ENCODE measurements at places on chromosomes 5 and 9.

- DNase-seq: no peak
These were observed 30.2 kb upstream of the CCNG1 start for GRCh38 chr5:163407034-163407655.

DNA sequence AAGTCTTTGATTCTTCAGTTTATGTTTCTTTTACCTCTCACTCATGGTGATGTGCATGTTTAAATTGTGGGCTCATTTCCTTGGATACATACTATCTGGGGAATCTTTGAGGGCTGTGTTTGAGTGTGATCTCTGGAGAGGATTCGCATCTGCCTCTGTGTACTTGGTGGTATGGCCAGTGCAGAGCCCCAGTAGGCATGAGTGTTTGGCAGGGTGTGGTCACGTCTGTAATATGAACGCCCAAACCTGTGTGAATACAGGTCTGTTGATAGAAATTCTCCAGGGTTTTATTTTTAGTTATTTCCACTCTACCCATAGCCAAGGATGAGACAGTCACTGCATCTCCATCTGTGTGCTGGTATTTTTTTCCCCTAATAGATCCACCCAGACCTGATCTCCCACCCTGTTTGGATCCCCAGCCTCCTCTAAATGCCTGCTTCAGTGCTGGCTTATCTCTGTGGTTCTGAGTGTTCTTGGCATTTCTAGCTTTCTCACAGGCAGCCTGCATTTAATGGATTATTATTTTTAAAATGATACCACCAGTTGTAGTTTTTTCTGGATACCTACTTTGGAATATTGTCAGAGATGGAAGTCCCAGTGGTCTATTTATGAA is 37.5 kb downstream of the TJP2 start:
- DNase-seq: no peak

DNA sequence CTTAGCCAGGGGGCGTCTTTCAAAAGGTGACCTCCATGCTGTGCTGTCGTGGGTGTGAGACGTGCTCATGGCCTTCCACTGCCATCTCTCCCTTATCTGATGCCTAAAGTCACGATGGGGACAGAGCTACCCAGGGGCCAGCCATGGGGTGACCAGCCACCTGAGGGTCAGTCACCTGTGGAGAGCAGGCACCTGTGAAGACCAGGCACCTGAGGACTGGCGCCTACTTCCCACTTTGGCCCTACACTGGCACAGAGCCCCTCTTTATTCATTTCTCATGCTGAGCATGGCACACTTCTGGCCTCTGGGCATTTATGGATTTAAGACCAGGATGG is 6.4 kb upstream of the EXOC3 start:
- no peak for DNase-seq

DNA sequence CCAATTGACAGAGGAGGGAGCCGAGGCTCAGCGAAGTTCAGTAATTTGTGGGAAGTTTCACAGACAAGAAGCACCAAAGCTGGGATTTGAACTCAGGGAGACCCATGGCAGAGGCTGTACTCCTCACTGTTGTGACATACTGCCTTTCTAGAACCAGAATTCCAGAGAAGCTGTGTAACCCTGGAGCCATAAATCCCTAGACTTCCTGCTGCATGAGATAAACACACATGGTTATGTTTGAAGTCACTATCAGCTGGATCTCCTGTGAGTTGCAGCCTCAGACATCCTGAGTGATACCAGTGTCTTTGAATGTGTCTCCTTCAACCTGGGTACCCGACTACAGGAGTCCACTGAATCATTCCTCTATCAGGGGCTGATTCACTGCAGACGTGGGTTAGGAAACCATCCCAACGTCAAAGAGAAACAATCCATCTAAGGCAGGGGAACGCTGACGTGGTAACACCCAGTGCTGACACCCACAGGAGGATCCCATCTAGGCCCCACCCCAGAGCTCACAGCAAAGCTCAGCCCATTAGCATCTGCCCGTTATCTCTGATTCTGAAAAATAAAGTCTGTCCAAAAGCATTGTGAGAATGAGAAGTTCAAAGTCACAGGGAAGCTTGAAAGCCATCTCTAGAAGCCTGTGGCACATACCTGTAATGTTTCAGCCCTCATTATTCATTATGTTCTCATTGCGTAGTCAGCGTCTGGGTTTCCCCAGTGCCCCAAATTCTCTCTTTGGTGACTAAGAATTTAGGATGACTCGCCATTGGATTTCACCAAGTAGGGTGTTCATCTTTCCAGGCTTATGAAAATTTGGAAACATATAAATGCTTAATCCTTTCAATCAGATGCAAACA is 36.3 kb upstream of the BASP1 start:
- peak; percentile 22 for DNase-seq

GRCh38 chr9:105693435-105694189 is 729 bp upstream of the TMEM38B start:
- DNase-seq: no peak

GRCh38 chr9:2936221-2936620 is 92.3 kb upstream of the PUM3 start:
- no peak for DNase-seq

DNA sequence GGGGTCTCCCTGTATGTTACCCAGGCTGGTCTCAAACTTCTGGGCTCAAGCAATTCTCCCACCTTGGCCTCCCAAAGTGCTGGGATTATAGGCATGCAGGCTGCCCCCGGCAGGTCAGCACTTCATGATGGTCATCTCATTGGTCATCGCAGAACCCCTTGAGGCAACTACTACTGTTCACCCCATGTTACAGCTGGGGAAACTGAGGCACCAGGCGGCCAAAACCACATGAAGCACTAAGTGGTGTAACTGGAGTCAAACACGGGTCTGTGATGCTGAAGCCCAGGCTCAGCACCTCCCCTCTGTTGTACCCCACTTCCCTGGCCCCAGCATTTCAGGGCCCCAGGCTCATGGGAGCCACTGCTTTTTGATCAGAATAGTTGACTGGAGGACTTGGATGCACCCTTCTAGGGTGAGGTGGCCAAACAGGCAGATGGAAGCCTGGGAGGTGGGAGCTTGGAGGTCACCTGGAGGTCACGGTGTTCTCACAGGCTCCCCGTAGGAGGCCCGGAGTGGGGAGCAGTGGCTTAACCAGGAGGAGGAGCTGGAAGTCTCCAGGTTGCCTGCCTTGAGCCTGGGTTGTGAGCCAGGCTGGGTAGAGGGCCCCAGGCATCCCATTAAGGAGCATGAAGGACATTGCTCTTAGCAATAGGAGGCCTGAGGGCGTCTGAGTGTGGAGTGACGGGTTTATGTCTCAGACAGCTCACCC is 57.3 kb upstream of the RPL26L1 start:
- DNase-seq: no peak

GRCh38 chr9:93896093-93896492 is 59.1 kb downstream of the BARX1 start:
- DNase-seq: no peak

DNA sequence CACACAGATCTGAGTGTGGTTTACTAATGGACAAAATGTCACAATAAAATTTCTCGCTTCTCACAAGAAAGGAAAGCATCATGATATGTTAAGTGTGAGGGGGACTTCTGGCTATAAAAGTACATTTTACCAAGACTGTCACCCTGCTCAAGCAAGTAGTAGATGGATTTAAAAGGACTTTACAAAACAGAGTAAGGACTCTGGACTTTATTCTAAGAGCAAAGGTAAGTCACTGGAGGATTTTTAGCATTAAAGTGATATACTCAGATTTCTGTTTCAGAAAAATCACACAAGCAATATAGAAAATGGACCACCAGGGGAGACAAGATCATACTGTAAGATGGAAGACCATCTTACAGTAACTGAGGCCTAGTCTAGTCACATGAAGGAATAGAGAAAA is 19.7 kb downstream of the FANCC start:
- DNase-seq: no peak

GRCh38 chr5:152701305-152701949 is 296.3 kb upstream of the NMUR2 start:
- no peak for DNase-seq

DNA sequence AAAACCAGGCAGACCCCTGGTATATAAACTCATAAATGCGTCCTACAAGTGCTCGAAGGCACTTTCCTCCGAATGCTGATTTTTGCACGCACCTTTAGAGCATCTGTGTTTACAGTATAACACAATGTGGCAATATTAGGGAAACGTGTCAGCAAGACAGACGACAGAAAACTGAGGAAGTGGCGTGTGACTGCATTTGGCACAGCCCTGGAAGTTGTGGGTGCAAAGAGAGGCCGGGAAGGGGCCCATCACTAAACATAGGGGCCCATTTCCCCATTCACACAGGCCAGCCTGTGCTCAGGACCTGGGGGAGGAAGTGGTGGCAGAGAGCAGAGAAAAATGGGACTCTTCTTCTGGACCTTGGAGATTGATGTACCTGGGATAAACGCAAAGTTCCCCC is 48.2 kb downstream of the RASGEF1C start:
- no peak for DNase-seq

- DNase-seq: no peak
These were observed 470.0 kb downstream of the PRDM9 start for GRCh38 chr5:23977365-23977764.

DNA sequence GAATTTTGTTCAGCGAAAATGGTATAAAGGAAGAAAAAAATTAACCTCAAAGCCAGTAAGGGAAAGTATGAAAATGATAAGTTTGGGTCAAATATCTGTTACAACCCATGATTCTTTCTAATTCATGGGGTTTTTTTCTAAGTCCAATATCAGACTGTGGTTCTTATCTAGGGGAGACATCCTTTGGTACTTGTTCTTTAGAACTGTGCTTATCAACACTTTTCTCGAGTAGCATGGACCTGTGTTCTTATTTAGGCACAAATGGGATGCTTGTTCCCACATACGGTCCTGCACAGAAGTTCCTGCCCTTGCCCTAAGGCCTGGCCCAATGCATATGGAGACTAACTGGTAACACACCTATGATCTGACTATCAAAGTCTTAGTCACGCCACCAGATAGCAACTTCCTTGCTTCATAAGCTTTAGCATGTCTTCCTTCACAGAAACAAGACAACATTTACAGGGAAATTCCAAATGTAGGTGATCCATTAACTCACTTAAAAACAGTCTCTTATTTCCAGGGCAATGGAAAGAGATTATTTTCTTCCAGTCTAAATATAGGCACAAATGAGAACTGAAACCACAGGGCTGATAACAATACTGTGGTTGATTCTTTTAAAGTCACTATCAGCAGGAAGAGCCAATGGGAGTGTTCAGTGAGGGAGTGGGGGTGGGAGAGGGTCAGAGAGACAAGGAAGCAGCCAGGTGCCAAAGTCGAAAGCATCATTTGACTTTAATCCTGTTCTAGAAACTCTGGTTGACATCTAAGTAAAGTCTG is 268.8 kb upstream of the ANKRD55 start:
- no peak for DNase-seq

- no peak for DNase-seq
These were observed 91.5 kb upstream of the PHF24 start for GRCh38 chr9:34866614-34867013.

DNA sequence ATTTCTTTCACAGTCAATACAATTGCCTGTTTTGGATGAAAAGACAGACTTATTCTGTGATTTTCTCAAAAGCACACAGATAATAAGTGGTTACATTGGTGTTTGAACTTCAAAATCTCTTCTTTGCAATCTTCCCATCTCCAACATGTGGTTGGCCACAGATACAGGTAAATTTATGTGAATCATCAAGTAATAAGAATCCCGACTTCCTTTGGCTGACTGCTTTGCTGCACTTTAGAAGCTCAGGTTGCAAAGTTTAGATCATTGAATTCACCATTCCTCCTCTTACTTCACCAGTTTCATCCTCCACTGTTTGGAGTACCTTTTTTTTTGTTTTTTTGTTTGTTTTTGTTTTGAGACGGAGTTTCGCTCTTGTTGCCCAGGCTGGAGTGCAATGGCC is 56.5 kb upstream of the ADRB2 start:
- DNase-seq: no peak

- no peak for DNase-seq
These were observed 56.6 kb downstream of the SLC36A1 start for GRCh38 chr5:151504006-151504405.

GRCh38 chr5:14528926-14529325 is 52.7 kb upstream of the OTULINL start:
- DNase-seq: no peak

DNA sequence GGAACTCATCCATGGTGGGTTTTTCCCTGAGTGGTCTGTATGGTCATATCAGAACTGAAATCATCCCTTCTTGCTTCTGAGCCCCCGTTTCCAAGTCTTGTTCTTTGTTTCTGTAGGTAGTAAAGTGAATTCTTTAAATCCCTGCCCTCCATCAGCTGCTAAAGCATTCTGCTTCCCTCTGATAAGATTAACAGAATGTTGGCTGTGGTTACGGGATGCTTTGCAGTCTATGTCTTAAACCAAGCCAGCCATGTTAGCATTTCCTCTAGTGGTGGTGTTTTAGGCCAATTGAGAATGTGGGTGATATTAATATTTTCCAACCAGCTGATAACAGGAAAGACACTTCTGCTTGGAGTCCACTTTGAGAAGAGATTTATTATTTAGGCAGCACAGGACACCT is 22.0 kb upstream of the KCNIP1 start:
- DNase-seq: no peak

- DNase-seq: no peak
These were observed 126.2 kb downstream of the SEMA6A start for GRCh38 chr5:116448450-116448849.

GRCh38 chr5:74196233-74196632 is 444.3 kb downstream of the ENC1 start:
- no peak for DNase-seq

DNA sequence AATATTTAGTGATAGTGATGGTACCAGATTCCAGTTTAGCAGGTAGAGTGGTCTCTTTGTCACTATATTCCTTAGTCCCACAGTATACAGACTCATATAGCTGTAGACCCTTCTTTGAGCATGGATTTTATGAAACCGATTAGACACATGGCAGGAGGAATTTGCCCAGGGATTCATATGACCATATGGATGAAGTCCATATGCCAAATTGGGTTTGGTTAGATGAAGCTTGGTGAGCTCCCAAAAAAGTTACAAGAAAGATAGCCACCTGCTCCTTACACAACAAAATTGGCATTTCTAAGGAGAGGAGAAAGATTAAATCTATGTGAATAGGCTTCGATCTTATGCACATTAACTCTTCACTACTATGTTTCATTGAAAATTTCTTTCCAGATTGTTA is 211.4 kb downstream of the CWC27 start:
- no peak for DNase-seq

- DNase-seq: no peak
These were observed 305.0 kb upstream of the CCNH start for GRCh38 chr5:87717761-87718160.

- no peak for DNase-seq
These were observed 58.3 kb downstream of the GPR107 start for GRCh38 chr9:130111786-130112537.

- DNase-seq: no peak
These were observed 160.8 kb upstream of the IER5L start for GRCh38 chr9:129338724-129339430.

GRCh38 chr5:147226512-147226911 is 8.3 kb upstream of the STK32A start:
- no peak for DNase-seq

DNA sequence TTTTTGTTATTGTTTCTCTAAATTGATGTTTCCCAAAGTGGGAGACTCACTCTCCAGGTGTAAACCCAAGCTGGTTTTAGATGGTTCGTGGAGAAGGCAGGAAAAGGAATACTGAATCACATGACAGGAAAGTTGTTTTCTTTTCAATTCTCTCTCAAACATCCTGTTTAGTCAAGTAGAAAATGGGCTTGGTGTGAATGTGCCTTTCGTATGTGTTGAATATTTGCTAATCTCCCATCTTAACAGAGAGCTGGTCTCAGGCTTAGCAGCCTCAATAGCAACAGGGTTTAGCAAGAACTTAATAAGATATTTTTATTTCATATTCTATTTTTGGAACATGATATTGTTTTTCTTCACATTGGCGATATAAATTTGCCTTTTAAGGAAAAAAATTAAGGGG is 119.7 kb downstream of the INSYN2B start:
- no peak for DNase-seq

All from stimulated activated CD4-positive, alpha-beta T cell treated with anti-CD3 and anti-CD28 coated beads, TNF-alpha, amount 100 ng/mL, for 48 hours (primary cell).